HS-27A (cell line): ENCODE measurements at places on chromosomes 5 and 9.

DNA sequence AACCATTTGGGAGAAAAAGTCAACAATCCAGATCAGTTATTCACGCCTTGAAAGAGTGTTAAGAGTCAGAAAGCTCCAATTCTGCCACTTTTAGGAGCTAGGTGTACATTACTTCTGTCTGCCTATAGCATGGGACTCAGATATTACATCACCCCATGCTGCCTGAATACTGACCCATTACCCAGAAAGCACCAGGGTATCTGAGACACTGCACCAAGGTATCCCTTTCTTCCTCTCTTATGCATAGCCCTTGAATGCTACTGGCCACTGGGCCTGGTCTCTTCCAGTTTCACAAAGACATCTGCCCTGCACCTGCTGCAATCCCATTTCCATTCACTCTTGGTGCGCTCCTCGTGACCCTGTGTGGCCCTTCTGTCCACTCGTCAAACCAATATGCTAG, 2.6 kb downstream of the STRBP start:
- DNase-seq = no peak

DNA sequence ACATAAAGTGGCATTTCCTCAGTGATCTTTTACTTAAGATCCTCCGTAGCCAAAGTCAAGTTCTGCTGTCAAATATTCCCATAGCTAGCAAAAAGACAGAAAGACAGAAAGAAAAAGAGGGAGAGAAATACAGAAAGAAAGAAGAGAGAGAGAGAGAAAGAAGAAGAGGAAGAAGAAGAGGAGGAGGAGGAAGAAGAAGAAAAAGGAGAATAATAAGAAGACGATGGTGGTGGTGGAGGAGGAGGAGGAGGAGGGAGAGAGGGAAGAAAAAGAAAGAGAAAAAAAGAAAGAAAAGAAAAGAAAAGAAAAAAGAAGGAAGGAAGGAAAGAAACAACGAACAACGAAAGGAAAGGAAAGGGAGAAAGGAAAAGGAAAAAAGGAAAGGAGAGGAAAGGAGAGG, 54.1 kb downstream of the FAT2 start:
- no peak for DNase-seq

DNA sequence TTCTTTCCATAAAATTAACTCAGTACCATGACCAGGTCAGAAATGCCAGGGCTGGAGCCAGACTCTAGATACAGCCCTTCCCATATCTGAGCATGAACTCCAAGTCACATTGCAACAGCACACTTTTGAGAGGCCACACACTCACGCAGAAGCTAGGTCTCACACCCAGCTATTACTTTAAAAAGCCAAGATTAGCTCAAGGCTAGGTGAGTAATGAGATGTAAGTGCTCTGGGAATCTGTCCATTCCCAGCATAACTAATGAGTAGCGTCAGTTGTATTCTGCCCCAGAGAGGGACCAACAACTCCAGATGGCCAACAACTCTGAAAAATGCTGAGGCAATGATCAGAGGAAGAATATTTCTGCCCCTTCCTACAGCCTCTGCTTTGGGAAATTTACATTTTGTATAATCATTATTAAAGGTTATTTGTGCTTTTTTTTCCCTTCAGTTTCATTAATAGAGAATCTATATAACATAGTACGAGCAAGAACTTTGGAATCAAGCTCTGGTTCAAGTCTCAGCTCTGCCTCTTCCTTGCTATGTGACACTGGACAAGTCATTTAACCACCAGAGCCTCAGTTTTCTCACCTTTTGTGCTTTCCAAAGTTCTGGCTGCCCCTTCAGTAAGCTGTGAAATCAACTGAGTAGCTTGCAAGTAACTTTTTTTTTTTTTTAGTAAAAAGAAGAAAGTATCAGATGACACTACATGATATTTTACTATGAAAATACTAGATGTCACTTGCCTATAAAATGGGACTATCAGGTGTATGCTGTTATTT, 118.3 kb downstream of the NR6A1 start:
- DNase-seq = no peak

DNA sequence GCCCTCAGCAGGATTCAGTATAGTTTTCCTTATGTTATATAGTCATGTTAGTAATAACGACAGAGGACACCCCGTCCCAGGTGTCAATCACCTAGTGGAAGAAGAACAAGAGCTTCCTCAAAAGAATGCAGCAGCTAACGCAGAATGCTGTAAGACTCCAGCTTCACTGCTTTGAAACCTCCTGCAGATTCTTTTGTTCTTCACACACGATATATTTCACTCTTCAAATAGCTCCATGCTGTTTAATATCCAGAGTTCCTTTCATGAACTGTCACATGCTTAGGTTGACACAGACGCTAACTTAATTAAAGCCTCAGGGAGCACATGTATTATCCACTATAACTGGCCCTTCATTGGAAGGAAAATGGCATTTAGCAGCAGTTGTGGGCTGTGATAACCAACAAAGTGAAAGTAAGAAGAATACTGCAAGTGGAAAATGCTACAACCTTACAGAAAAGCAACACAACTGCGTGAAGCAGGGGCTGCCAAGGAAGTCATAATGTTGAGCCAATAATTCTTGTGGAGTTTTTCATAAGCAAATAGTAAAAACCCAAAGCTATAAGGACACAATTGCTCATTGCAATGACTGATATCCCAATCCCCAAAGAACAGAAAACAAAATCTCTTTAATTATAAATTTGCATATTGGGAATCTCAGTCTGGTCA, 387.5 kb downstream of the PLK2 start:
- no peak for DNase-seq

- no peak for DNase-seq
These were observed 67.1 kb upstream of the GGTA1 start for GRCh38 chr9:121566481-121567465.

DNA sequence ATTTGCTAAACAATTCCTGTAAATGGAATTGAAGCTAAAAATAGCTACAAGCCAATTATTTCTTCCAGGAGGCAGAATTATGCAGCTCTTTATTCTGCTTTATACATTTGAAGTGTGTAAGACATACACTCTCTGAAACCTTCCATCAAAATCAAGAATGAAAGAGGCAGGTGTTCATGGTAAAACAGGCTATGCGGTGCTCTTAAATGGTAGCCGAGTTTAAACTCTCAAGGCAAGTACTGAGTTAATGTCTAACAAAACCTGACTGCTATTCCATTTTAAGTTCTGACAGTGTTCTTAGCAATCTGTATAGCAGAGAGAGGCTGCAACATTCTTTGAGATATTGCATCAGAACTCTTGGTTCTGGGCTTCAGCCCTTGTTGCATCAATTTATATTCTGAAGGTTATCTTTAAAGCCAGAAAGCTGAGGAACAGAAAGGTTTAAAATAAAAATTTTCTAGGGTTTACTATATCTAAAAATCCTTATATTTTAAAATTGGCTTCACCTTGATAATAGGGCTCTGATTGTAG, 248.3 kb upstream of the CCNG1 start:
- DNase-seq = no peak

DNA sequence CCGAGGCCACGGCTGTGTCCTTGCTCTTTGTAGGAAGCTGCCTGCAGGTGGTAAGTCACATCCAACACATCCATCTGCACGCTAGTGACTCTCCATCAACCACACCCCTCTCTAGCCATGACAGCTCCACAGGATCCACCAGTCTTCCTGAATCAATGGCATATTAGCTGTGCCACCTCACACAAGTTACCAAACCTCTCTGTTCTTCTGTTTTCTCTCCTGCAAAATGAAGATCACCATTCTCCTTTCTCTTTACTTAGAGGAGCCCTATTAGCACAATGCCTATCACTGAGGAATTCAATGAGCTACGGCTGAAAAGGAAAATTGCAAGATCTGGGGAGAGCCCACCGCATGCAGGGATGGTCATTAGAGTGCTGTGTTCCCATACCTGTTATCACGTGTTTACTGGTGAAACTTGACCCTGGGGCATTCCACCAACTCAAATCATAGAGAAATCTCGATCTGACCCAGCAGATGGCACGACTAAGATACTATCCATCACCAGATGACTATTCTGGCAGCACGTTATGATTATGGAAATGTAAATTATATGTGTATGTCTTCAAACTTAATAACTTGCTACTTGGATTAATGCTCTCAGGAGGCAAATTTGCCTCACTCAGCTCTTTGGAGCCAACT, 20.9 kb downstream of the WHRN start:
- no peak for DNase-seq

- DNase-seq = no peak
These were observed 59.2 kb upstream of the CLINT1 start for GRCh38 chr5:157917899-157918809.

DNA sequence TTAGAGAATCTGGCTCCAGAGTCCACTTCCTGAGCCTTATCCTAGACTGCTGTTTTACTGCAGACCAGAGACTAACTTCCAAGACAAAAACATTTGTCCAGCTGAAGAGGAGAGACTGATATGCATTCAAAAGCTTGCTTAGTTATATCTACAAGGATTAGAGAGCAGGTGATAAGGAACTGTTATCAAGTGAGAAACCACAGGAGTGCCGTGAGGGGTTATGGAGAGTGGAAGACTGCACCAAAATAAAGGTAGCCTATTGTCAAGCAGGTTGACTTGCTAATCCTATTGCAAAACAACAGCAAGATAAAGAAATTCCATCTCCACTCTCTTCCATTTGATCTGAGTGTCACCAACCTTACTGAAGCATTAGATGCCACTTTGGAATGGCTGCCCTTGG, 139.1 kb downstream of the SCAMP1 start:
- DNase-seq = no peak

- DNase-seq = no peak
These were observed 133.3 kb downstream of the FAM174A start for GRCh38 chr5:100668511-100668910.

DNA sequence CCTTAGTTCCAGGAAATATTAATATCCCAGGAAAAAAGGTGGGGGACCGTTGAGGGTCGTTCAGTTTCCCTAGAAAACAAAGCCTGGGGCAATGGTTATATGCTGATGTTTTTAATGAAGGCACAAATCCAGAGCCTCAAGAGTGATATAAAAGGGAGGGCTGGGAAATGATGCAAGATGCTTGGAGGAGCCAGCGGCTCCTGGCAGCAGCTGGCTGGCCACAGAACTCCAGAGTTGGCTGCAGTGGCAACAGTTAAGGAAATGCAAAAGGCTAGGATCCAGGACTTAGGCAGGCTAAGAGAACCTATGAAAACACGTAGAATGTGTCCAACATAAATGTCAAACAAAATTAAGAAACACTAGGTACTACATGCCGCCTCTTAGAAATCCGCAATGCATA, 31.0 kb upstream of the B4GALT1 start:
- no peak for DNase-seq

DNA sequence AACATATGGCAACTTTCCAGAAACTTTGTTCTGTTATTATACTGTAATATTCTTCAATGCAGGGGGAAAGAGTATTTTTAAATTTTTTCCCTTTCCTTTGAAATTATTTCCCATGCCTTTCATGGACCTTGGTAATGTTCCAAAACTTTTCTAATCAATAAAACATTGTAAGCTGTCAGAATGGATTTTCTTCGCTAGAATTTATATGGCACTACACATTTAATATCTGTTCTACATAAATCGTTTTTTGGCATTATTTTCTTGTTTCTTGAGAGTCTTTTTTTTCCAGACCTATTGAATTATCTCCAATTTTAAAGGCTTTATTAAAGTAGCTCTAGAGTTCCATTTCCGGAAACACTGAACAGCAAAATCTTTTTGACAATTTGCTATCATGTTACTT, 249.0 kb downstream of the TMEM167A start:
- no peak for DNase-seq

GRCh38 chr9:107221321-107221720, 61.8 kb upstream of the RAD23B start:
- no peak for DNase-seq

DNA sequence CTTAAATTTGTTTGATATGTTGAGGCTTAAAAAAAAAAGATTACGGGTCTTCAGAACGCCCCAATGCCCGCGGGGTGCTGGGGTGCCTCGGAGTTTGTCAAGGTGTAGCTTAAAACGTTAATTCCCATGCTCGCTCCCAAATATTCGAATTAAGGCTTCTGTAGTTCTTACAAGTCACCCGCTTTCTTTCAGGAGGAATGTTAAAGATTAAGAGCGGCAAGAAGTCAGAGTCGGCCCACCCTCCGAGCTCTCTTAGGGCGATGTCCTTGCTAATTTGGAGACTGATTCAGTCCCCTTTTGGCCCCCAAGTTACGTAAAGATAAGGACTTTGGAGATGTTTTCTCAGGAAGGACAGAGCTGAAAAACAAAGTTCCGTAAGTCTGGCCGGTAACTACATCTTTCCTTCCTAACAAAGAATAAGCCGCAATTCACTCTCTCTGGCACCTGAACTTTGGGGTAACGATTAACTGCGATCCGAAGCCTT, 746 bp upstream of the NPM1 start:
- no peak for DNase-seq

DNA sequence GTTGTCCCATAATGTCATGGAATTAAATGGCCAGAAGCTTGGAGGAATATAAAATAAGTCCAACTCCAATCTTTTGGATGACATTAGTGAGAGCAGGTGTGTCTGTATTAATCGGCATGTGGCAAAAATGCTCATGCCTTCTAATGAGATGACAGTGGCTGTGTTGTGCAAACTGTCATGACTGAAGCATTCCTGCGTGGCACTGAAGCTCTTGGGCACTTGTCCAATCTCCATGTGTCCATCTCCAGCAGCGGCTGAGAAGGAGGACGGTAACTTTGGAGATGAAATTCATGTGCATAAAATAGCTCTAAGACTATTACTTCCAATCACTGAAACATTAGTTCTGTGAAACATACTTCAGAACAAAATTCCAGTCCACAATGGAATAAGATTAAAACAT, 697.5 kb upstream of the GRAMD2B start:
- no peak for DNase-seq

DNA sequence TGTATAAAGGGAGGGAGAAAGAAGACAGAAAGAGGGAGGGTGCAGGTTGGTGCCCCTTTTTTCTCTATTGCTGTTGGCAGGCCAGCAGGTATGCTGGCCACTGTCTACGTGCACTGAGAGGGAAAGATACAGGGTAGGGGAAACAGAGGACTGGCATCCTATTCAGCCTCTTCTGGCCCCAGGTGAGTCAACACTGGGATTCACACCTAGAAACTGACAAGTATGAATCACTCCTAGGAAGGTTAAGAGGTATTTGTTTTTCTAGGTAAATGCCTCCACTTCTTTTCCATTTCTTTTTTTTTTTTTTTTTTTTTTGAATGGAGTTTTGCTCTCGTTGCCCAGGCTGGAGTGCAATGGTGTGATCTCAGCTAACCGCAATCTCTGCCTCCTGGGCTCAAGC, 2.8 kb upstream of the UBAP1 start:
- no peak for DNase-seq

- no peak for DNase-seq
These were observed 583 bp upstream of the AQP3 start for GRCh38 chr9:33447799-33448553.

DNA sequence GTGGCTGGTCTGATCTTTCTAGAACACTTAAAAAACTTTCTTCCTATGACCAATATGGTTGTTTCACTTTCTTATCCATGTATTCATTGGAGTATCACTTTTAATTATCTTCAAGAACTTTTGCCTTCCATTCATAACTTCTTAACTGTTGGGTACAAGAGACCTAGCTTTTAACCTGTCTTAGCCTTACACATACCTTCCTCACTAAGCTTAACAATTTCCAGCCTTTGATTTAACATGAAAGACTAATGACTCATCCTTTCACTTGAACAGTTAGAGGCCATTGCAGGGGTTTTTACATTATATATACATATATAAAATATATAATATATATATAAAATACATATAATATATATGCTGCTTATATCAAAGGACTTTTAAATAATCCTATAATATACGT, 57.9 kb downstream of the ABHD17B start:
- DNase-seq = no peak

GRCh38 chr9:10050016-10050415, 562.8 kb downstream of the PTPRD start:
- DNase-seq = no peak

GRCh38 chr5:157172403-157172802, 6.3 kb upstream of the GARIN3 start:
- no peak for DNase-seq
